ENCODE measurements at places on chromosomes 13 and 19. TPM values are rescaled to one million over a fixed set of nuclear protein-coding genes. Genes with fewer than 3 reads are reported as not detected.
A peak's percentile ranks its signal among the peaks of the same experiment; 100 is the strongest.

CYP2A6 gene
- total RNA-seq: not detected

DNA sequence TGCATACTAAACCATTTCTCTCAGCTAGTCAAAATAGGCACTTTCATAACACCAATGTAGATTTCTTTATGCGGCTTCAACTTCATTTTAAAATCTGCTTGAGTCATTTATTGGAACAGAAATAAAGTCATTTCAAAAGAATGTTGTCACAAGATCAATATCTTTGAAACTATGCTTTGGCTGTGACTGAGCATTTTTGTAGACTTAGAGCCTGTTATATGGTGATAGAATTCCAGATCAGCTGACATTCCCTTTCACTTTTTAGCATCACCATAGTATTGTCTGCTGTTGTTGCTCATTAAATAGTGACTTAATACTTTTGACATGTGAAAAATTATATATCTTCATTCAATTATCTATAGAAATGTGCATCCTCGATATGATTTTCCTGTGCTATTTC is 279.2 kb upstream of the PRR20A start:
- DNase-seq: no peak

GRCh38 chr13:21016487-21016886 is 44.9 kb downstream of the LATS2 start:
- DNase-seq: no peak

DNA sequence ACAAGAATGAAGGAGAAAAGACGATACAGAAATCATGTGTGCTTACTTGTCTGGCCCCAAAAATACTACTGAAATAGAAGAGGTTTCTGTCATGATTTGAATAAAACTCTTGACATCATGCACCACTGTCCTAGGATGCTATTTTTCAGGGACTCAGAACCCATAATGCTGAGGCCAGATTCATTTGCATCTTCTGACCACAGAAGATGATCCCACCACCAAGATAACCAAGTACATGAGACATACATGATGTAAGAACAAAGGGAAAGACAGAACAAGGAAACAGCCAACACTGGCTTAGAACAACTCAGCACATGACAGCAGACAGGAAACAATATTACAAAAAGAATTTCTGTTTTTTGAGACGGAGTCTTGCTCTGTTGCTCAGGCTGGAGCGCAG is 2.5 kb downstream of the ZNF552 start:
- no peak for DNase-seq

DNA sequence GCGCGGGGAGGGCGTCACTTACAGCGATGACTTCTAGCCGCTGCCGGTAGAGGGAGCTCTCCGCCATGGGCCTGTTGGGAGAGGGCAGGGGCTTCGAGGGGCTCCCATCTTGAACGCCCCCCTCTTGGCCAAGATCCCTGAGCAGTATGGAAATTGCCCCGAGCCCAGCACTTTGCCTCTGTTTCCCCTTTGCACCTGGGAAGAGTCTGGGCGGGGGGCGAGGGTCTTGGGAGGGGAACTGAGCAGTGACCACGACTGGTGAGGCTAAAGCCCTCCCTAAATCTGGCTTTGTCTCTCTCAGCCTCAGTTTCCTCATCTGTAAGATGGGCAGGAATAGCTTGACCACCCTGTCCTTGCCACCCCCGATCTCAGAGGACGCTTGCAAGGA is 2.8 kb downstream of the PALM3 start:
- peak; percentile 48 for DNase-seq

DNA sequence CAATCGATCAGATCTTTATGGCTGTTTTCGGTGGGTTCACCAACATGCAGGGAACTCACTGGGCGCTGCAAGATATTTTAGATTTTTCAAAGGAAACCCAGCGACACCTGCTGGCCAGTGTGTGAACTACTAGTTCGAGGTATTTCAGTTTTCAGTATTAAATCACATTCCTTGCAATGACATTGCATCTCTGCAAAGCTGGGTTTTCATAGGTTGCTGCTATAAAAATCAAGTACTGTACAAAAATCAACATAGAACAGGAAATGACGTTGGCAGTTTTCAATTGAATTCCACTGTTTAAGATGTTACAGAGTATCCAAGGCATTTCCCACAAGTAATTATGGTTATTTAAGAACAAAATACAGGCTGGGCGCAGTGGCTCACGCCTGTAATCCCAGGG is 17.6 kb downstream of the LIG1 start:
- DNase-seq: peak; percentile 74

SOHLH2 gene
- total RNA-seq: 0.78 TPM

- DNase-seq: no peak
Measured at GRCh38 chr13:24493356-24493755, 19.2 kb downstream of the PARP4 start.

SMG9 gene
- 34.1 TPM for total RNA-seq

KLK14 gene
- total RNA-seq: 1.5 TPM

DNA sequence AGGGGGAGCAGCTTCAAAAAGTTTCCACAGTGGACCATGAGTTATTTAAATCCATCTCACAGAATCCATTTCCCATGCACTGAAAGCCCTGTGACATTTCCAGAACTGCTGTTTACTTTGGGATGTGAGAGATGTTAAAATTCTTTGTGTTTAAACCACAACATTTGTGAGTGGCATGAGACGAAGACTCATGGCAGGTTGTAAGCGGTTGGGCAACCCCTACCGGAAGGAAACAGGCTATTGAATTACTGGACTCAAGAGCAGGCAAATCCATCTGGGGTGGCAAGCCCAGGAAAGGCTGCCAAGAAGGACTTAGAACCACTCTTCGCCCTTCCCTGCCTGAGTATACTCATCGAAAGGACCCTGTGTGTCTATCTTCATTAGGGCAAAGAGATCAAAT is 22.3 kb upstream of the CLDN10 start:
- no peak for DNase-seq

DNA sequence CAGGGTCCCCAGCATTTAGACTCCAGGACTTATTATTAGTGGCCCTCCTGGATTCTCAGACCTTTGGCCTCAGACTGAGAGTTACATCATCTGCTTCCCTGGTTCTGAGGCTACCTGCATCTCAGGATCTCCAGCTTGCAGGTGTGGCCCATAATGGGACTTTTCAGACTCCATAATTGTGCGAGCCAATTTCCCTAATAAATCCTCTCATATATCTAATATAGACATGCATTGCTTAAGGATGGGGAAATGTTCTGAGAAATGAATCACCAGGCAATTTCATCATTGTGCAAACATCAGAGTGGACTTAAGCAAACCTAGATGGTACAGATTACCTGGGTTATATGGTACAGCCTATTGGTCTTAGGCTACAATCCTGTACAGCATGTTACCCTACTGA is 116.5 kb upstream of the FBXL3 start:
- no peak for DNase-seq

DNA sequence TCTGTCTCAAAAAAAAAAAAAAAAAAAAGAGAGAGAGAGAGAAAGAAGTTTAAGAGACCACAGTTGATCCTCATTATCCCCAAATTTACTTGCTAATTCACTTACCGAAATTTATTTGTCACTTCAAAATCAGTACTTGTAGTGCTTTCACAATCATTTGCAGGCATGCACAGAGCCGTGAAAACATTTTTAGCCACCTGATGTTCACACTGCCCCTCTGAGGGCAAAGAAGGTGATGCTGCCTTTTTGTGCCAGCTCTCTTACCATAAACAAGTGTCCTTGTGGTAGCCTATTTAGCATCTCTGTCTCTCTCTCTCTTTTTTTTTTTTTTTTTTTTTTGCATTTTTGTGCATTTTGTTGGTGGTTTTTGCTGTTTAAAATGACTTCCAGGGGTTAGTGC is 24.1 kb upstream of the CASP14 start:
- no peak for DNase-seq

GRCh38 chr19:38766276-38767047 is 6.9 kb downstream of the LGALS7 start:
- no peak for DNase-seq

DNA sequence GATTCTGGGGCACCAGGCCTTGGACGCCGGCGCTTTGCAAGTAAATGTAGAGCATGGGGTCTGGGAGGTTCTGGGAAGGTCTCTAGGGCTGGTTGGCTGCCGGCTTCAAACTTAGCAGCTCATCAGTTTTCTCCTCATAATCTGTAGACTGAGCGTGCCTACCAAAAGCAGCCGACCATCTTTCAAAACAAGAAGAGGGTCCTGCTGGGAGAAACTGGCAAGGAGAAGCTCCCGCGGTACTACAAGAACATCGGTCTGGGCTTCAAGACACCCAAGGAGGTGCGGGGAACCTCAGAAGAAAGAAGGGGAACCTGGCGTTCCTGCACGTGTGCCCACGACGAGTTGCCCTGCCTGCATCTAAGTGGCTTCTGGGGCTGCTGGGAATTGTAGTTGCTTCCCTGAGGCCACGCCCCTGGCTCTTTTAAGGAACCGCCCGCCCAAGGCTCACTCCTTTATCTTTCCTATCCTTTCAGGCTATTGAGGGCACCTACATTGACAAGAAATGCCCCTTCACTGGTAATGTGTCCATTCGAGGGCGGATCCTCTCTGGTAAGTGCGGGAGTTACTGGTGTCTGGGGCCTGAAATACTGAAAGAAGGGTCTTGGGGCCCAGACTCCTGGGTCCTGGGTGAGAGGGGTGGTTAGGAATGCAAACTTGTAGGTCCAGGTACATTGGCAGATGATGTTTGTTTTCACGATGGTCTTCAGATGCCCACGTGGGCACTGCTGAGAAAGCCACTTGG is 984 bp downstream of the RPS11 start:
- DNase-seq: peak; percentile 54

DNA sequence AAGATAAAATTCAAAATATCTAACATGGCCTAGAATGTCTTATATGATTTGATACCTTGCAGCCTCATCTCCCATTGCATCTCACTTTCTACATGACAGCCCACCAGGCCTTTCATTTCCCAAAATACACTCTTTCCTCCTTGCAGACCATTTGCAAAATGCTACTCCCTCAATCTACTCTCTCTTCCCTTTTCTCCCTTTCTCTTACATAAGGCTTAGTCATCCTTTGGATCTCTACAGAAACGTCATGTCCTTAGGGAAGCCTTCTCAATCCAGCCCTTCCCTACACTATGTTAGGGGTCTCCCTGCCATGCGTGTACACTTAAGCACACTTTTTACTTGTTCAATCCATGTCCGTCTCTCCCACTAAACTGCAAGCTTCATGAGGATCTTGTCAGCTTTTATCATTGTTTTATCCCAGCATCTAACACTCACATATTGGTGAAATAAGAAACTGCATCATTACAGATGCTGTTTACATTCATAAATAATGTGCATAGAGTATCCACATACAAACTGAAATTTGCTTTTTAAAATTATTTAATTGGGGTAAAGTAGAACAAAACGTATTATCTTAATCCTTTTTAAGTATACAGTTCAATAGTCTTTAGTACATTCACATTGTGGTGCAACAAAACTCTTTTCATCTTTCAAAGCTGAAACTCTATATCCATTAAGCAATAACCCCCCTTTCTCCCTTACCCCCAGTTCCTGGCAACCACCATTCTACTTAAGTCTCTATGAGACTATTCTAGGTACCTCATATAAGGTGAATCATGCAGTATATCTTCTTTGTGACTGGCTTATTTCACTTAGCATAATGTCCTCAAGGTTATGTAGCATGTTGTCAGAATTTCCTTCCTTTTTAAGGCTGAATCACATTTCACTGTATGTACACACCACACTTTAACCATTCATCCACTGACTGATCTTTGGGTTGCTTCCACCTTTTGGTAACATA is 11.5 kb upstream of the WBP4 start:
- DNase-seq: no peak

- DNase-seq: no peak
Measured at GRCh38 chr13:33692531-33692930, 125.4 kb upstream of the RFC3 start.

- no peak for DNase-seq
Measured at GRCh38 chr19:49243129-49243528, 81.9 kb downstream of the SLC6A16 start.

PSG3 gene
- not detected for total RNA-seq

- DNase-seq: peak; percentile 92
Measured at GRCh38 chr19:33430674-33431277, 57.3 kb downstream of the CEBPG start.

- no peak for DNase-seq
Measured at GRCh38 chr19:4185413-4186086, 3.1 kb downstream of the ANKRD24 start.

DACT3 gene
- 55.1 TPM for total RNA-seq

- DNase-seq: peak; percentile 78
Measured at GRCh38 chr19:28727480-28728159, 485.3 kb downstream of the UQCRFS1 start.

DNA sequence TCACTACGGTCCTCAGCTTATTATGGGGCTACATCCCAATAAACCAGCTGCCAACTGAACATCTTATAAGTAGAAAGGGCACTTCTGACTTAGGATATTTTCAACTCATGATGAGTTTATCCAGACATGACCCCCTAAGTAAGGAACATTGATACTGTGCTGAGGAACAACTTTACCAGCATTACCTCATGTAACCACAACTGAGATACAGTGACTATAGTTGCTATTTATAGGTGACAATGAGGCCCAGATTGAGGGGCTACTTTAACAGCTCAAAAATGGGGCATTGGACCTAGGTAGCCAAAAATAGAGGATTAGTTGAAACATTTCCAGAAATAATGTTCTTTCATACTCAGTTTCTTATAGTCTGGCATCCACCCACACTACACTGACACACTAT is 26.8 kb downstream of the SKA3 start:
- no peak for DNase-seq

- no peak for DNase-seq
Measured at GRCh38 chr19:18878858-18879578, 16.9 kb downstream of the CERS1 start.

DNA sequence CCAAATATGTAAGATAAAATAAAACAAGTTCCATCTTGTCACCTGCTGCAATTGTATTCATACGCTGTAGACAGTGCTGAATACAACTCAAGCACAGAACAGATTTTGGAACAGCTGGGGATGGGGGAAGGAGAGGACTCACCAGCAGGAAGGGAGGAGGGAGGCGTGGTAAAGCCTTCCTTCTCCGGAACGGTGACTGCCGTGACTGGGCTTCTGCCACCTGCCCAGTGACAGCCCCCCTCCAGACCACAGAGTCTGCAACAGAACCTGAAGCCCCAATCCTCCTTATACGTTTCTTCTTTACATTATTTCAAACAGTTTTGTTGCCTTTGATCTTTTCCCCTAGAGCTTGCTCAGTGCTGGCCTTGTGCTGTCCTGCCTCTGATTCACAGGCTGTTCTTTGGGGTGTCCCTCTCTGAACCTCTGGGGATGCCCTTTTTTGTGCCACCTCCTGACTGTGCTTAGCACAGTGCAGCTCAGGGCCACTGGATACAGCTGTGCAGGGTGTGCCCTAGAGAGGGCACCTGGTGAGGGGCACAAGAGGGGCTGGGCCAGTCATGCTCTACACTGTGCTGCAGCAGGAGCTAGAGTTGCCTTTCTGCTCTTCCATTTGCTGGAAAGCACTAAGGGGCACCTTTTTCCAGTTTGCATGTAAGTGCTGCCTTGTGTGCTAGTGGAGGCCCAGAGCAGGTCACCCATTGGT is 213.0 kb downstream of the ZIC5 start:
- no peak for DNase-seq
